Activated CD4-positive, alpha-beta T cell treated with anti-CD3 and anti-CD28 coated beads for 48 hours (primary cell): ENCODE measurements at places on chromosomes 3 and 15.

DNA sequence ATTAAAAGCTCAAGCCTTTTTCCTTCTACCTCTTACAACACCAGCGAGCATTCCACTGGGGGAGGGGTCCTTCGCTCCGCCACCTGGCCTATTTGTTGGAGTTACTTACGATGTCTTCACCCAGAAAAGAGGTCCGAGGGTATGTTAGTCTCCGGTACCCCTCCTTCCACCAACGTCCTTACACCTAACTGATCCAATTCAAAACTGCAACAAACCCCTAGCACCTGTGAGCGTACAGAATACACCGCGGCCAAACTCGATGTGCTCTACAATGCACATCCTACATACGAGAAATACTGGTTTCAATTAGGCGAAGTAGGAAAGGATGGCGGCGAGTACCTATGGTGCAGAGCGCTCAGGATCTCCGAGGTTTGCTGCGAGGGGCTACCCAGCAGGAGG lies 944 bp downstream of the SLITRK3 start:
- no peak for DNase-seq

GRCh38 chr15:49558929-49559328 lies 61.7 kb downstream of the FAM227B start:
- DNase-seq, result no peak

GRCh38 chr3:40768046-40768445 lies 243.3 kb downstream of the ZNF621 start:
- no peak for DNase-seq

- no peak for DNase-seq
Observed at GRCh38 chr15:58839485-58839884, 68.4 kb downstream of the MINDY2 start.

GRCh38 chr15:63997715-63998442 lies 48.4 kb downstream of the DAPK2 start:
- no peak for DNase-seq

- DNase-seq, result no peak
Observed at GRCh38 chr3:133360476-133360875, 39.4 kb upstream of the BFSP2 start.

DNA sequence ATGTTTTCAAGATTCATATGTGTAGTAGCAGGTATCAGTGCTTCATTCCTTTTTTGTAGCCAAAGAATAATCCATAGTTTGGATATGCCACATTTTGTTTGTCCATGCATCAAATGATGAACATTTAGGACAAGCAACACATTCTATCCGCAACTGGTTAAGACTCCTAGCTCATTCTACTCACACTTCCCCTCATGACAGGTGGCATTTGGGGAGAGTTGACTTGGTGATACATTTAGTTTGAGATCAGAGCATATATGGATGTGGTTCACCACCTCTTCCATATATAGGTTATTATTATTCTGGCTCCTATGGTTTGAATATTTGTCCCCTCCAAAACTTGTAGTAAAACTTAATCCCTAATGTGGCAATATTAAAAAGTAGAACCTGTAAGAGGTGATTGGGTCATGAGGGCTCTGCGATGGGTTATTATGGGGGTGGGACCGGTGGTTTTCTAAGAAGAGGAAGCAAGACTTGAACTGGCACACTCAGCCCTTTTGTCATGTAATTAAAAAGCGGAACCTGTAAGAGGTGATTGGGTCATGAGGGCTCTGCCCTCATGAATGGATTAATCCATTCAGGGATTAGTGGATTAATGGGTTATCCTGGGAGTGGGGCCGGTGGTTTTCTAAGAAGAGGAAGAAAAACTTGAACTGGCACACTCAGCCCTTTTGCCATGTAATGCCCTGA lies 75.3 kb upstream of the HRH1 start:
- DNase-seq, result no peak
